ENCODE measurements at places on chromosomes 13 and 19. TPM values are rescaled to one million over a fixed set of nuclear protein-coding genes. Genes with fewer than 3 reads are reported as not detected.

DNA sequence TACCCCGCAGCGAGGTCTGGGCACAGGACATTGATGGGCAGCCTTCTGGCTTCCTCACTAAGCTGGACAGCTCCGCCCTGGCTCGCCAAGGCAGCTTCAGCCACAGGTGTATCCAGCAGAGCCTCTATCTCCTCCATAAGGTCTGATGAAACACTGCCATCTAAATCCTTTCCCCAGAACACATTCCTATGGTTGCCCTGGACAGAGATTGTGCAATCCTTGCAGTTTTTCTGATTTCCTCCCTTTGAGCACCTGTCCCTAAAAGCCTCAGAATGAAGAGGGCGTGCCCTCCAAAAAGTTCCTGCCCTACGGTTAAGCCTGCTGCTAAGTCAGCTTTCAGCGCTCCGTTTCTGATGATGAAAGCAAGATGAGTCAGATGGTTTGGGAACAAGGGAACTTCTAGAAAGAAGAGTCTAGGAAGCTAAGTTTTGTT is 21.0 kb downstream of the CLEC4M start:
- DNase-seq: no peak

Gene AKAP11
- 18.2 TPM for polyA plus RNA-seq

Gene SYT3
- 0.32 TPM for polyA plus RNA-seq

DNA sequence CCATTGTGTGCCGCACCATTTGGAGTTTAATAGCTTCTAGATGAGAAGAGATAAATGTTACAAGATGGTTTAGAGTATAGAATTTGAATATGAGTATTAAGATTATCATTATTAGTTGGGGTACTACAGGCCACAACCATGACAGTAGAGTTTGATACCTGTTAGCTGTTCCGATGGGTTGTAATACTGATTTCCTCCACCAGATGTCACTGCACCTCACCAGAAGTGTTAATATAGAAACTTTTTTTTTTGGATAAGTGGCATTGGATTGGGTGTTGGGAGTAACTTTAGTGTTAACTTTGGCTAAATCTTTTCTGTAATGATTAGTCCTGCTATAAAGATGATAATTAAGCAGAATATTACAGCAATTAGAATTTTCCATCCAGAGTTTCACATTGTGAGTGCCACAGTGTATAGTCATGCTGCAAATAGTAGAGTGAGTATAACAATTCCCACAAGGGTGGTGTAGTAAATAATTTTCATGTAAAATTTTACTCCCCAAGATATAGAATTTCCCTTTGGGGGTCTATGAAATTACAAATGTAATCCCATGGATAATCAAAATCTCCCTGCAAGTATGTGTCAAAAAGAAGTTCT is 56.3 kb downstream of the PSG3 start:
- DNase-seq: no peak

DNA sequence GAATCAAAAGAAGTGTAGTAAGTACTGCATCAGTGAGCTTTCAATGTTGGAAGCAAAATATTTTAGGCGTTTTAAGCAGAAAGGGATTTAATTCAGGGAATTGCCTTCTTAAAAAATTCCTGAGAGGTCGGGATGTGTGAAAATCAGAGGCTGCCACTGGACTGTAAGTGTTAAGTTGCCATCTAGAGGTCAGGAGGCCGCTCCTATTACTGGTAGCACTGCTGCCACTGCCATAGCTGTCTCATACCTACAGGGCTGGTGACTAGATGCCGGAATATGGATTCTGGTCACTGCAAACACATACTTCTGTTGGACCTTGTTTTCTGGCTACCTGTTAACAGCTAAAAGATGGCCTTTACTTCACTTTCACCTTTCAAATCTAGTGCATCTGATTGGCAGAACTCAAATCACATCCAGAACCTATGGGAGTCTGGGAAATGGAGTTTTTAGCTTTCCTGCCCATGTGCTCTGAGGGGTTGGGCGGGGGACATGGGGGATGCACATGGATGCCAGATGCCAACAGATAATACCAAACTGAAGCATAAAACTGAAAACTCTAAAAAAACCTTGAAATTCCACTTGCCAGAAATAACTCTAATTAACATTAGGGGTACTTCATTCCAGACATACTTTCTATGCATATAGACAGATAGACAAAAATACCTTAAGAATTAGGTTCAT is 29.8 kb downstream of the DGKH start:
- no peak for DNase-seq

Gene MLNR
- polyA plus RNA-seq: not detected

Gene TIMM44
- 60.2 TPM for polyA plus RNA-seq

DNA sequence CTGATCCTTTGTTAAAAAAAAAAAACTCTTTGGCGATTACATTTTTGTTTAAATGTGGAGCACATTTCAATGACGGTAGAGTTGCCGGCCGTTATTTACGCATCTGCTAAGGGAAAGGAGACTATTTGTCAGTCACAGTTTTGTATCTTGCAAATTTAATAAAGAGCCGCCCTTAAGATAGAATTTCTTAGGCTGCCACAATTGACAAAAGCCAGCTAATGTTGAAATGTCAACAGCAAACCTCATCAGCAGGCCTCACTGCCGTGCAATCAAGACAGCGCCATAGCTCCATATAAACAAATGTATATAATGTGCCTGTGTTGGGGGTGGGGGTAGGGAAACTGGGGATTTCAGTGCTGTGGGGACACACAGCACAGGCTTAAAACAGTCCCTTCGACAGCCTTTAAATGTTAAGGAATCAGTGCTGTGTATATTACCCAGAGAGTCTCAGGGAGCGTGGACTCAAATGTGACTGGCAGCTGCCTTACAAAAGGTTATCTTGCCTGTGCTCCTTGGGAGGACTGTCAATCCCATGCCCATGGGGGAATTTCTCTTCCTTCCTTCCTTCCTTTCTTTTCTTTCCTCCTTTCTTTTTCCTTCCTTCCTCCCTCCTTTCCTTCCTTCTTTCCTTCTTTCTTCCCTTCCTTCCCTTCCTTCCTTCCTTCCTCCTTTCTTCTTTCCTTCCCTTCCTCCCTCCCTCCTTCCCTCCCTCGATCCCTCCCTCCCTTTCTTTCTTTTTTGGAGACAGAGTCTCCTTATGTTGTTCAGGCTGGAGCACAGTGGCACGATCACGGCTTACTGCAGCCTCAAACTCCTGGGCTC is 108.0 kb downstream of the URI1 start:
- DNase-seq: no peak

Gene MADCAM1
- polyA plus RNA-seq: 0.34 TPM

DNA sequence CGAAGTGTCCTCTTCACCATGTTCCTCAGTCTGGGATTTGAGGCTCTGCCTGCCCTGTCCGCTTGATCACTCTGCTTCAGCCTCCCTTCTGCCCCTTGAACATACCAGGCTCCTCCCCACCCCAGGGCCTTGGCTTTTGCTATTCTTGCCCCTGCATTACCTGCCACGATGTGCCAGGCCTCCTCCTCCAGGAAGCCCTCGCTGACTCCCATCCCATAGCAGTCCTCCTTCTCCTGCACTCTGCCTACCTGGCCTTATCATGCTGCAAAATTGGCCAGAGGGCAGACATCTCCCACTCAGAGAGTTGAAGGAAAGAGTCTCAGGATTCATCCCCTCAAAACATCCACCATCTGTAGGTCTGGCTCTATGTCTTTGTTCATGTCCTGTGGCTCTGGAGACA is 2.2 kb downstream of the YJEFN3 start:
- no peak for DNase-seq

Gene IQCN
- 1.8 TPM for polyA plus RNA-seq

- no peak for DNase-seq
Observed at GRCh38 chr13:60482012-60482411, 85.0 kb downstream of the TDRD3 start.

- DNase-seq: no peak
Observed at GRCh38 chr13:91212231-91212630, 135.3 kb upstream of the MIR17HG start.

DNA sequence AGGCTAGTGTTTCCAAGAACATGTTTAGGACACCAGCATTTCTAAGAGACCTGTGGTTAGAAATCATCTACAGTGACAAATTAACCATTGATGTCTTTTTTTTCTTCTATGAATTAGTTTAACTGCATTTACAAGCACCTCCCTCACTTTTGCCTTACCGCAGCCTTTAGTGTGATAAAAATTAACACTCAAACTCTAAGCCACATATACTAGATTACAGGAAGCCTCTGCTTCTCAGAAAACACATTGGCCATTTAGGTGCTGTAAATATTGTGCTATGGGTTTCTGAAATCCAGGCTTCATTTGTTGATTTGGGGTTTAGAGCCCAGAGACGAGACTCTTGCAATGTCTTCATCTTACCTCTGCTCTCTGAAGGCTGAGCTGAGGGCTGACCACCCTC is 34.6 kb upstream of the OLFM4 start:
- no peak for DNase-seq

DNA sequence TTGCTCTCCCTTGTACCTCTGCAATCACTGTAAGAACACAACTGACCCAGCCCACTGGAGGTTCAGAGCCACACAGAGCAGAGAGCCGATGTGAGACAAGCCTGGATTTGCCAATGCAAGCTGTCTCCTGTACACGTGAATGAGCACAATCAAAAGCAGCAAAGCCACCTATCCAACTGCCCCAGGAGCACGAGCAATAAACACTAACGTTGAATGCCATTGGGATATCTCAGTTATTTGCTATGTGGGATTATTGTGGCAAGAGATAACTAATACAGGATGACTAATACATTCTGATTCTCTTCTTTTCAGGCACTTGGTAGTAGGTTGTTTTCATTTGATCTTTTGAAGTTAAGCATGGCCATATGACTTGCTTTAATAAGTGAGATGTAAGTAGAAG is 85.2 kb upstream of the FAM216B start:
- DNase-seq: no peak

Gene CPB2
- 0.24 TPM for polyA plus RNA-seq

Gene ZNF681
- 0.75 TPM for polyA plus RNA-seq

DNA sequence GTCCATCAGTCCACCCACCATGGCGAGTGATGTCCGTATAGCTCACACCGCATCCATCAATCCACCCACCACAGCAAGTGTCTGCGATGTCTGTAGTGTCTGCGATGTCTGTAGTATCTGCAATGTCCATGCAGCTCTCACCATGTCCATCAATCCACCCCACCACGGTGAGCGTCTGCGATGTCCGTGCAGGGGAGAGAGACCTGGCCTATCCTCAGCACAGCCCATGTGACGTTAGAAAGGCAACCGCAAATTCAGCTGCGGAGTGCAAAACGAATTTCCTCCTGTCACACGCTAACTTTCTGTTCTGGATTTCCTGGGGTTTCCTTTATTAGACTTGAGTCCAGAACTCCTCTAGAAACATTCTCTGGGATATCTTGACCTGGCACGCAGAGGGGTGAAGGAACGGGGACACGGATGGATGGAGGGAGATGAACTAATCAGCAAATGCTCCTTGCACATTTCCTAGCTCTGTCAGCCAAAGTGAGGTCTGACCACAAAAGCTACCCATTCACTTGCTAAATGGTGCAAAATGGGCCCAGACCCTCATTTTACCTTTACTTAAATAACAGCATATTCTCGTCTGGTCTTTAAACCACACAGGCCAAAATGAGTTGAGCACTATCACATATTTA is 18.3 kb downstream of the RASA3 start:
- DNase-seq: no peak

Data from urinary bladder (tissue), 4 donors.